Suppressor macrophage treated with lipopolysaccharide for 4 hours (primary cell): ENCODE measurements at places on chromosomes 4 and X.

GRCh38 chrX:19194285-19195242 is 72.3 kb upstream of the ADGRG2 start:
- no peak for DNase-seq

DNA sequence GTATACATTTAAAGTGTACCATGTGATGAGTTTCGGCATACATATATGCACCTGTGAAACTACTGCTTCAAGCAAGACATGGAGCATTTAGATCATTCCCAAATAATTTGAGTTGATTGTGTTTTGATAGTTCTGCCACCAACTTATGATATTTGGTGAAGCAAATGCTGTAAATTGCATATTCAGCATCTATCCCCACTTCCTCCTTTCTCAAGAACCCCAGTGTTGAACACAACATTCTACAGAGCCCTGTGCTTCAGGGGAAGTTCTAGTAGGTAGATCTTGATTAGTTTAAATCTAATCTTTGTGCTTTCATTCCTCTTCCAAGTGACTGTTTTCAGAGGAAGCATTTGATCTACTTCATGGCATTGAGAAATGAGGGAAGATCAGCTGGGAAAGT is 5.4 kb upstream of the SHROOM3 start:
- peak; percentile 35 for DNase-seq

GRCh38 chr4:99860521-99860920 is 33.7 kb downstream of the LAMTOR3 start:
- peak; percentile 44 for DNase-seq

DNA sequence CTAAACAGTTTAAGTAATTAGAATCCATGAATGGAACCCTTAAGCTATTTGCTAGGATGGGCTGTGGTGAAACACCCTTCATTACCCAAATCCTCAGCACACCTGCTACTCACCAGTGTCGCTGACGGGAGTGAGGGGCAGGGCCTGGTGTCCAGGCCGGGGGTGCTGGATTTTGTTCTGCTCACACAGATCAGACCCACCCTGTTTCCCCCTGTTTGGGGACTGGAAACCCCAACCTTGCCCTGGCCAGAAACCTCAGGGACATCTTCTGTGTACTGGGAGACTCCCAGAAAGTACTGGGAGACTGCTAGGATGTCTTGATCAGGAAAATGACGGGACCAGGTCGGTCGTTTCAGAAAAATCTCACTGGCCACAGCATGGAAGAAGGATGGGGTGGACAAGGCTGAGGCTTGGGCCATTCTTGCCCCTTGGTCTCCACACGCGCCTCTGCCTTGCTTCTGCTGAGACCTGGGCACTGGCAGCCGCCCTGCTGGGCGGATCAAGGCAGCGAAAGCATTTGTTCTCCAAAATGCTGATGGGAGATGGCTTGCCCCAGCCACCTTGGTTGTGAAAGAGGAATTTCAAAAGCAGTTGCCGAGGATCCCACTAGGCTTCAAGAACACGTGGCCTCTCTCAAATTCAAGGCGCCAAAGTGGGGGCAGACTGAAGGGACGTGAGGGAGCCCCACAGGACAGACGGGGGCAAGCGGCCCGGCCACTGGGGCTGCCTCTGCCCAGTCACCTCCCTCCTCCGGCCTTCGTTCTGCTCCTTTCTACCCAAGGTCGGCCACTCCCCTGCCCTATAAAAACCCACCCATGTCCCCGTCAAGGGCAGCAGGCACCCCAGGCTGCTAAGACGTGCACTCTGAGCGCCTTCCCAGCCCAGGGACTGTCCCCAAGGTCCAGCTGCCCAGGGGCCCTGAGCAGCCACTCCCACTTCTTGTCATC is 23.5 kb upstream of the PDE6B start:
- no peak for DNase-seq

DNA sequence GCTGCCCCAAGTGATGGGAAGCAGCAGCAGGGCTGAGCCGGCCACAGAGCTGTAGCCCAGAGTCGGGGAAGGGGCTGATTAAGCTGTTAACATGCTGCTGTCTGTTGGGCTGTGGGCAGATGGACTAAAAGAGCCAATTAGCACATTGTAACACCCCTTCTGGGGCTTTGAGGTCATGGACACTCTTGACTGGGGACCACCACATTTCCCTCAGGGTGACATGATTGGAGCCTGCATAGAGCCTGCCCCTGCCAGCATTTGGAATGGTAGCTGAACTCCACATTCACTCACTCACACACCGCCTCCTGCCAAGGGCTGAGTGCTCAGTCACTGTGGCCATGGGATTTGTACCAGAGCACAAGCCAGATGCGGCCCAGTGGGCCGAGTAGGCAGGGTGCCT is 646.9 kb downstream of the FAT4 start:
- DNase-seq: no peak

- DNase-seq: peak; percentile 23
Observed at GRCh38 chr4:159400558-159401225, 297.8 kb downstream of the RAPGEF2 start.

DNA sequence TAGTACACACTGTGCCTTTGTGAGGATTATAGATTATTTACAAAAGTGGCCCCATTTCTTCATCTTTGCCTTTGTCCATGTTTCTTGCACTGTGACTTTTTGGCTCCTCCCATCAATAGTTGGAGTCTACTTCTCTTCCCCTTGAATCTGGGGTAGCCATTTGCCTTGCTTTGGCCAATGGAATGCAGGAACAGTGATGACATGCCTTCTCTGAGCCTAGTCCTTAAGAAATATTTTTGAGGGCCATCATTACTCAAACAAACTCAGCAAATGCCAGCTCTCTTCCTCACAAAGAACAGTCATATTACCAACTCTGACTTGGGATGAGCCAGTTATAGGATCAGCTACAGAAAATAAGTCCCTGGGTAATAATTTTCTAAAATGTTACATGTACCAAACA is 189.6 kb downstream of the FRMPD4 start:
- no peak for DNase-seq

- DNase-seq: no peak
Observed at GRCh38 chr4:168019921-168020320, 72.4 kb upstream of the ANXA10 start.

DNA sequence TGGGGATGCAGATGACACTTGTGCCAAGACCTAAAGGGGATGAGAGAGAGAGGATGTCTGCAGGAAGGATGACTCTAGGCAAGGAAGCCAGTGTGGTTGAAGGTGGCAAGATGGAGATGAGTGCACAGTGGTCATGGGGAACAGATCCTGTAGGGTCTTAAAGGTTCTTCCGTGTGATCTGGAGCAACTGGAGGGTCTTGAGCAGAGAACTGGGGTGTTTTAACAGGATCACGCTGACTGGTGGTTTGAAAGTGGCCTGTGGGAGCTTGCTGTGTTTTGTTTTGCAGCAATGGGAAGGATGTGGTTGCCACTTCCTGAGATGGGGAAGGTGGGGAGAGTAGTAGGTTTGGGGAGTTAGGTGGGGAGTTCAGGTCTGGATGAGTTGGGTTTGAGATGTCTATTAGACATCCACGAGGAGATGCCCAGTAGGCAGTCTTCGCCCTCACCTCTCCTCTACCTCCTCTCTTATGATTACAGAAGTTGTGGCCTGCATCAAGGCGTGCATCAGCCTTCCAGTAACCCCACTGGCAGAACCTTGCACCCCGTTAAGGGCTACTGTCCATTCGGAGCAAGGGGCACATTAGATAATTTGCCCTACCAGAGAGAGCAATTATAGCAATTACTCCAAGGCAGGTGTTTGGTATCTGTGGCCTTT is 1.4 kb upstream of the STBD1 start:
- no peak for DNase-seq

- DNase-seq: no peak
Observed at GRCh38 chr4:90990284-90990683, 863.1 kb downstream of the CCSER1 start.

DNA sequence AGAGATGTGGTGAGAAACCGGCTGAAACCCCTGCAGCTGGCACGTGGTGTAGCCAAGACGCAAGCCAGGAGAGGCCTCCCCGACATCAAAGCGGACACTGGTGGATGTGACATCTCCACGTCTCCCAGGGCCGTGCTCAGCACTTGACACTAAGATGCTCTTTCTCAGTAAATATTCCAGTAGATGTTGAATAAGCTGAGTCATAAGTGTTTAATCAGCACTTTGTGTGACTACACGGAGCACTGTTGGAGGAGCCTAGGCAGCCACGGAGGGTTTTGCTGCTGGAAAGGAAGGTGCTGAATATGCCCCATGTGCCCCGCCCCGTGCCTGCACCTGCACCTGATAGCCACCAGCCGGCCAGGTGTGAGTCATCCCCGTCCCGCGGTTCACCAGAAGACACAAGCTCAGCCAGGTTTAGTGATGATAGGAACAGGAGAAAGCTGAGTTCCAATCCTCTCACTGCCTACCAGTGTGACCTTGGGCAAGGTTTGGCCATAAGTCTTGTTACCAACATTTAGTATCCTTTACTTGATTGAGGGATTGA is 29.0 kb upstream of the C4orf50 start:
- DNase-seq: no peak

DNA sequence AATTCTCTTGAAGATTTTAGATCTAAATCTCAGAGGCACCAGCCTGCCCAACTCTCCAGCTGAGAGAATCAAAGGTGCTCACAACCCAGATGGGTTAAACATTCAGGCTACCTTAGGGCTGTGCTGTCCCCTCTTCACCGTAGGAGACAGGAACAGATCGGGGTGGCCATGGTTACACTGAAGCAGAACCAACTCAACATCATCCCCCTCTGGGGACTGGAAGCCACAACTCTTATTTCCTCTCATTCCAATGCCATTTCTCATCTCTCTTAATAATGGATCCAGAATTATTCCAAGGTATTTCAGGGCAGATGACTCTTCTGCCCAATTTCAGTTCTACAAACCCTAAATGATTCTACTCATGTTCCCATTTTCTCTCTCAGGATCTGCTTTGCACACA is 109.7 kb downstream of the NKX6-1 start:
- DNase-seq: no peak

GRCh38 chr4:26238426-26238777 is 82.4 kb upstream of the RBPJ start:
- no peak for DNase-seq

DNA sequence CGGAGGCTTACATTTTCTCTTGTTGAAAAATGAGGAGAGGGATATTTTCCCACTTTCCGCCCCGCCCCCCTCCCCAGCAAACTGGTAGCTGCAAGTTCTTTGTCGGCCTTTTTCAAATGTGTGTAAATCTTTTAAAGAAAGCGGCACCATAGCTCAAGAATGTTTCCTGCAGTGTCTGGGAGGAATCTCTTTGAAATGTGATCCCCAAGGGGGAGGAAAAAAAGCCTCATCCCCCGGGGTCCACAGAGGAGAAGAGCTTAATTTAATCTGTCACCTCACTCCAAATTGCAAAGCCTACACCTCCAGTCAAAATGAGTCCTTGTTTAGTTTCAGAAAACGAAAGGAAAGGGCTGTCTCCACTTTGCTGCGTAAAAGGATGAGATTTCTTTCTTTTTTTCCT is 34.8 kb downstream of the ASMT start:
- DNase-seq: no peak

- no peak for DNase-seq
Observed at GRCh38 chrX:54044877-54045338, 635 bp upstream of the PHF8 start.

GRCh38 chr4:187903106-187903505 is 92.5 kb upstream of the ZFP42 start:
- DNase-seq: no peak

DNA sequence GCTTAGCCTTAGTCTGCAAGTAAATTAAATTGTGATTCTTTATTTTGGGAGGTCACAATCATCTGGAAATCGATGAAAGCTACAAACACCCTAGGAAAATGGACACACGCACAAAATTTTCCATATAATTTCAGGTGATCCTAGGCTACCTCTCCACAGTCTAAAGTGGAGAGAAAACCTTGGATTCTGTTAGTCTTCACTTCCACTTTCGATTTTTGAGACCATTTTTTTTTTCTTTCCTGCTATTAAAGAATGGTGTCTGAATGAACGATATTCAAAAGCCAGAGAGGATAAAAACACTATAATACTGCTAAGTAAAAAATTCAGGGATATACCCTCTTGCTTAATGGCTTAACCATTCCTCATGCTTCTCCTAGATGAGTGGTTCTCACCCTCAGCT is 1.7 kb downstream of the FBXL5 start:
- DNase-seq: no peak

- peak; percentile 85 for DNase-seq
Observed at GRCh38 chr4:25938787-25939186, 24.8 kb downstream of the SMIM20 start.

DNA sequence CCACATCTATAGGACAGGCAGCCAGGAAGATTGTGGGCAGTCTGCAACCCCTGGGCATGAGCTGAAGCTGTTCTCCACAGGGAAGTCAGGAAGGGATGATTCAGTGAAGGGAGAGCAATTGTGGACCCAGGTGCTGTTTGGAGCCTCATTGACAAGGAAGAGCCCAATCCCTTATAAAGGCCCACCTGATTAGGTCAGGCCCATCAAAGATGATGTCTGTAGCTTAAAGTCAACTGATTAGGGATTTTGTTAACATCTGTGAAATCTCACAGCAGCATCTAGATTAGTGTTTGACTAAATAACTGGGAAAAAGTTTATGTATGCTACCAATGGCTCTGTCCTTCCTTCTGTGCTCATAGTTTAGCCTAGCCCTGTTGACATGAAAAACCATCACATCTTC is 127.5 kb downstream of the FRAS1 start:
- no peak for DNase-seq

GRCh38 chr4:10688022-10688421 is 3.5 kb upstream of the CLNK start:
- DNase-seq: peak; percentile 5

- DNase-seq: no peak
Observed at GRCh38 chrX:78522601-78523000, 136.5 kb downstream of the RTL3 start.

- no peak for DNase-seq
Observed at GRCh38 chrX:70979136-70979762, 48.4 kb upstream of the SLC7A3 start.

DNA sequence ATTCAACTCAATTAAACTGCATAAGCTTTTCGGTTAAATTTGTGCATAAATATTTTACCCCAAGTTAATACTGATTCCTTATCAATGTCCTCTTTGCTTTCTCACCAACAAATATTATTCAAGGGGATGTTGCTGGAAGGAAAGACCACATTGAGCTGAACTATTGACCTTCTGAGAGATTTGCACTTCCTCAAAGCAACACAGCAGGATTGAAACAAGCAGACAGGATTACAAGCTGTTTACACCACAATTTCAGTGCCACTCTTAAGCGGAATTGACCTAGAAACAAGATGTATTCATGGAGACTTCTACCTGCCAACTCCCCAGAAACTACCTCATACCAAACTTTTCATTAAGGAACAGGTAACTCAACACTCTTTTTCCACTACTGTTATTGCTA is 96.5 kb upstream of the DUSP21 start:
- DNase-seq: no peak

- no peak for DNase-seq
Observed at GRCh38 chr4:6727081-6727942, 11.3 kb downstream of the BLOC1S4 start.

- DNase-seq: no peak
Observed at GRCh38 chr4:126976850-126977632, 655.7 kb upstream of the INTU start.

GRCh38 chr4:17103231-17103630 is 204.8 kb upstream of the LDB2 start:
- no peak for DNase-seq
